ENCODE measurements at places on chromosomes 1 and 21. TPM values are rescaled to one million over a fixed set of nuclear protein-coding genes. Genes with fewer than 3 reads are reported as not detected.

DNA sequence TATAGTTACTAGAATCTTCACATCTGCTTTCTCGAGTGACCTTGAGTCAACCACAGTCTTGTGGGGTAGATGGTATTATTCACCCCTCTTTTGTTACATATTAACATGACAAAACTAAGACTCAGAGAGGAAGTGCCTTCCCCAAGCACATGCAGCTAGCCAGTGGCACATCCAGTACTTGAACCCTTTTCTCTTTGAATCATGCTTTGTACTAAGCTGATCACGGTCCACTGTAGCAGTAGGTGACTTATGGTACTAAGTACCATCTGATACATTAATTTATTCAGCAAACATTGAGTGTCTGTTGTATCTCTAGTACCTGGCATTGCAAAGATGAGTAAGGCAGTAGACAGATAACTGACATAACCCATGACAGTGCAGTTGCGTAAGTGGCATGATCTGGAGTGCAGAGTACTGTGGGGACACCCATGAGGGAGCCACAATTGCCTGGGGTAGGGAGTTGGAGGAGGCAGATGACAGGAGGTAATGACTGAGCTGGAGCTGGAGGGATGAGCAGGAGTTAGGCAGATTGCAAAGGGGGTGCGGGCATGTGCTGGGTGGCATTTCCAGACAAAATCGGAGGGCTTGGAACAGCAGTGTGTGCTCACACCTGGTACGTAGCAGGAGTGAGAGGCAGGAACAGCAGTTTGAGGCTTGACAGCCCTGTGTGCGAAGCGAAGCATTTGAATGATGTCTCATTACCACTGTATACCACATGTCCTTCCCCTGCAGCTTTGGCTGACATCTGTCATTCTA, 29.8 kb downstream of the UCK2 start:
- no peaks in the 10 kb centered on the region for H3K27me3 ChIP-seq
- H3K4me3 ChIP-seq: no peak overlapping the region
- no peak overlapping the region for H3K27ac ChIP-seq
- no peak for DNase-seq
- no peaks in the 10 kb centered on the region for H3K4me1 ChIP-seq

Gene PRAMEF25
- not detected for total RNA-seq

DNA sequence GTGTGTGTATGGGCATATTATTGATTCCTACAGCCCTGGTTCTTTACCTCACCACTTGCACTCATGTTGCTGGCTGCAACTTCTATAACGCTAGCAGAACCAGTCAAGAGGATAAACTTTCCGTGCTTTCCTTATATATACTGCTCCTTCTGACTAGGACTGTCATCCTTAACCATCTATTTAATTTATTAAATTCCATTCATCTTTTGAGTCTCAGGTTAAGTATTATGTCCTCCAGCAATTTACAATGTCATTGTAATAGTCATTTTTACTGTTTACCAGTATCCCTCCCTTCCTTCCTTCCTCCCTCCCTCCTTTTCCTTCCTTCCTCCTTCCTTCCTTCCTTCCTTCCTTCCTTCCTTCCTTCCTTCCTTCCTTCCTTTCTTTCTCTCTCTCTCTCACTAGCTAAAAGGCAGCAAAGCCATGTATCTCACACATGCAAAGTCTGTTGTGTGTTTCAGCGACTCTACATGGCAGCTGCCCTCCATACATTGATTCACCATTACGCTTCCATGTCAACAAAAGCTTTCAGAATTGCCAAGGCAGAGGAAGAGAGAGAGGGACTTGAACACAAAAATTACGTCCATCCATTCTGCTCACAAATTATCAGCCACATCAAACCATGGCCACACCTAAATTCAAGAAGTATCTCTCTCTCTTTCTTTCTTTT, 73.8 kb downstream of the ZNF326 start:
- H3K27ac ChIP-seq: no peak overlapping the region
- H3K4me1 ChIP-seq: peaks cover 5% of the 10 kb centered on the region
- H3K4me3 ChIP-seq: no peak overlapping the region
- no peaks in the 10 kb centered on the region for H3K27me3 ChIP-seq
- no peaks in the 10 kb centered on the region for H3K36me3 ChIP-seq
- DNase-seq: no peak

Gene NPHS2
- not detected for total RNA-seq

GRCh38 chr1:62962901-62963776, 179.2 kb downstream of the ATG4C start:
- no peaks in the 10 kb centered on the region for H3K36me3 ChIP-seq
- H3K27ac ChIP-seq: no peak overlapping the region
- H3K4me3 ChIP-seq: no peak overlapping the region
- no peaks in the 10 kb centered on the region for H3K27me3 ChIP-seq

- H3K36me3 ChIP-seq: no peaks in the 10 kb centered on the region
- no peak overlapping the region for H3K4me3 ChIP-seq
- peaks cover 30% of the 10 kb centered on the region for H3K4me1 ChIP-seq
- no peaks in the 10 kb centered on the region for H3K27me3 ChIP-seq
- peak overlapping the region; percentile 33 for H3K27ac ChIP-seq
Observed at GRCh38 chr1:24828183-24828886, 83.1 kb downstream of the CLIC4 start.

Gene OXCT2
- 0.60 TPM for total RNA-seq

DNA sequence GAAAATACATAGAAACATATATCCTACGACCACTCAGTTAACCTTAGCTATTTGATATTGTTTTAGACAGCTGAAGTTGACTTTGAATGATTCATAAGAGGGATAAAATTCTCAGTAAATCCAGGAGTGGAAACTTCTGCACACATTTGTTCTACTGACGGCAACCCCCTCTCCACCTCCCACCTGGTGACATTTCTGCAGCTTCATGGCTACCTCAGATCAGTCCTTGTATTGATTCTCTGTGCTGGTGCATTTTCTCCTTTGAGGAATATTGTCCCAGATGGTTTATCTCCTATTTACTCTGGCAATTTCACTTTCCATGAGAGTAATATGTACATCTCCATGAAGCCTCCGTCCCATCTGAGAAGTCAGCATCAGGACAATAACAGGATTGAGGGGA, 57.7 kb upstream of the COA6 start:
- no peak overlapping the region for H3K27ac ChIP-seq
- no peaks in the 10 kb centered on the region for H3K27me3 ChIP-seq
- no peak overlapping the region for H3K4me3 ChIP-seq
- peaks cover 12% of the 10 kb centered on the region for H3K4me1 ChIP-seq

- H3K4me3 ChIP-seq: no peak overlapping the region
- H3K4me1 ChIP-seq: peaks cover 9% of the 10 kb centered on the region
Observed at GRCh38 chr1:210123924-210124589, 108.5 kb upstream of the SERTAD4 start.
